T1000 (cell line): ENCODE measurements at places on chromosomes 2 and 18.

GRCh38 chr2:33256162-33256755 is 220.2 kb upstream of the RASGRP3 start:
- DNase-seq = no peak

DNA sequence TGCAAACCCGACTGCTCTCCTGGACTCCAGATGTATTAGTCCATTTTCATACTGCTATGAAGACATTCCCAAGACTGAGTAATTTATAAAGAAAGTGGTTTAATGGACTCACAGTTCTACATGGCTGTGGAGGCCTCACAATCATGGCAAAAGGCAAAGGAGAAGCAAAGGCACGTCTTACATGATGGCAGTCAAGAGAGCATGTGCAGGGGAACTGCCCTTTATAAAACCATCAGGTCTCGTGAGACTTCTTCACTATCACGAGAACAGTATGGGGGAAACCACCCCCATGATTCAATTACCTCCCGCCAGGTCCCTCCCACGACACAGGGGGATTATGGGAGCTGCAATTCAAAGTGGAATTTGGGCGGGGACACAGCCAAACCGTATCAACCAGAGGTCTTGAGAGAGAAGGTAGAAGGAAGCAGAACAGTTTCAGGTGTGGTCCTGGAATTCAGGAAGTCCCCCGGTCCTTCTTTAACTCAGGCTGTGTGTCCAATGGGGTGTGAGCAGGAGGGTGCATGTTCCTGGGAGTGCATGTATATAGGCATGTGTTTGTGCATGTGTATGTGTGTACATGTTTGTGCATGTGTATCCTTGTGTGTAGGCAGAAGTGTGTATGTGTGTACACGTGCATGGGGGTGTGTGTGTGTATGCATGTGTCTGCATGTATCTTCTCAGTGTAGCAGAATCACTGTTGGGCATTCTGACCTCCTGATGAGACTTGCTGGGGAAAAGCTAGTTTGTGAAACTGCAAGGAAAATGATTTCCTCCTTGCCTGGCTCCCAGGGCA is 46.2 kb downstream of the GREB1 start:
- DNase-seq = no peak

GRCh38 chr2:205644018-205644417 is 38.3 kb upstream of the NRP2 start:
- DNase-seq = no peak

GRCh38 chr18:58402247-58402646 is 226.6 kb downstream of the ALPK2 start:
- peak; percentile 14 for DNase-seq

DNA sequence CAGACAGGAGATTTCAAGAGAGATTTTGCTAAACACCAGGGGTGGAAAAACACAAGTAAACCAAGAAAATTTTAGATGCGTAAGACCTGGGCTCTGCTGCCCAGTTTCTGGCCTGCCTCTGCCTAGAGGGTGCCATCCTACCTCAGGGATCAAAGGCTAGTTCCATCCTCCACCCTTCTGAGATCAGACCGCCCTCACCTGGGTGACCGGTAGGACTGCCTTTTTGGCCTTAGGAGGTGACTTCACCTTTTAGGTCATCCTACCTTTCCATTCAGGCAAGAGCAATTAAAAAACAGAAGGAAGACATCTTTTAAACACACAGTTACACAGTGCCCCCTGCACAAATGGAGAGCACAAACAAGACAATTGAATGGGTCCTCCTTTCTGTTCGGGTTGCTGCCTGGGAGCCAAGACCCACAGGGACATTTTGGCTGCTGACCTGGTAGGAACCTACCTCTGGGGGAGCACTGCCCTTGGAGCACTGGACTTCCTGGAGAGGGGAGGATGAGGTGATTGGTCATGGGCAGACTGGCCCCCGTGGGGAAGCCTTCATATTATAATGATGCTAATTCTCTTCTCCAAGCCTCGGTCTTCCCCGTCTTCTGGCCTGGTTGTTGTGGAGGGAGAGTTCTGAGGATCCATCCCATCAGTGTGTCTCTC is 3.1 kb downstream of the PSD4 start:
- no peak for DNase-seq

DNA sequence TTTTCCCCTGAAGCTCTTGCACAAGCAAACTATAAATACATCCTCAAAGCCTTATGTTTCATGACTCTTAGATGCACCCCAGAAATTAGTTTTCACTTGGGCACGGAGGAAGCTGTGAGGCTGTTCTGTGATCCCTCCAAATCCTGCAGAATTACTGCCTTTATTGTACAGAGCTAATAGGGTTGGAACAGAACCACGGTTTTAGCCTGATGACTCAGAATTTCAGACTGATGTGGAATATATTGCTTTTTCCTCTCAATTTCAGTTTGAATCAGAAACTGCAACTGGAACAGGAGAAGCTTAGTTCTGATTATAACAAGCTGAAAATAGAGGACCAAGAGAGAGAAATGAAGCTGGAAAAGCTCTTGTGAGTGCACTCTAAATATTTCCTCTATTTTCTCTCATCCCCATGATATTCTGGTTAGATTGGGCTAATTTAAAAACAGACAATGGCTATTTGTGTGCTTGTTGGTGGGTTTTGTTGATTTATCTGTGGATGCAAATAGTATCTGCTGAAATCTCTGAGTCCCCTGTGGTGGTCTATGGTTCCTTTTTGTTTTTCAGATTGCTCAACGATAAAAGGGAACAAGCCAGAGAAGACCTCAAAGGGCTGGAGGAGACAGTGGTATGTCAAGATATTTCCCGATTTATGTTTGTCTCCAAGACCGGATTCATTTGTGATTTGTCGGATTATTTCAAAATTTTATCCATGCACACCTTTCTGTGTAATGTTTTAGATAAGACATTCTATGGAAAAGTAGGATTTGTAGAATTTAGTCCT is 38.2 kb upstream of the LYPD6B start:
- DNase-seq = no peak

DNA sequence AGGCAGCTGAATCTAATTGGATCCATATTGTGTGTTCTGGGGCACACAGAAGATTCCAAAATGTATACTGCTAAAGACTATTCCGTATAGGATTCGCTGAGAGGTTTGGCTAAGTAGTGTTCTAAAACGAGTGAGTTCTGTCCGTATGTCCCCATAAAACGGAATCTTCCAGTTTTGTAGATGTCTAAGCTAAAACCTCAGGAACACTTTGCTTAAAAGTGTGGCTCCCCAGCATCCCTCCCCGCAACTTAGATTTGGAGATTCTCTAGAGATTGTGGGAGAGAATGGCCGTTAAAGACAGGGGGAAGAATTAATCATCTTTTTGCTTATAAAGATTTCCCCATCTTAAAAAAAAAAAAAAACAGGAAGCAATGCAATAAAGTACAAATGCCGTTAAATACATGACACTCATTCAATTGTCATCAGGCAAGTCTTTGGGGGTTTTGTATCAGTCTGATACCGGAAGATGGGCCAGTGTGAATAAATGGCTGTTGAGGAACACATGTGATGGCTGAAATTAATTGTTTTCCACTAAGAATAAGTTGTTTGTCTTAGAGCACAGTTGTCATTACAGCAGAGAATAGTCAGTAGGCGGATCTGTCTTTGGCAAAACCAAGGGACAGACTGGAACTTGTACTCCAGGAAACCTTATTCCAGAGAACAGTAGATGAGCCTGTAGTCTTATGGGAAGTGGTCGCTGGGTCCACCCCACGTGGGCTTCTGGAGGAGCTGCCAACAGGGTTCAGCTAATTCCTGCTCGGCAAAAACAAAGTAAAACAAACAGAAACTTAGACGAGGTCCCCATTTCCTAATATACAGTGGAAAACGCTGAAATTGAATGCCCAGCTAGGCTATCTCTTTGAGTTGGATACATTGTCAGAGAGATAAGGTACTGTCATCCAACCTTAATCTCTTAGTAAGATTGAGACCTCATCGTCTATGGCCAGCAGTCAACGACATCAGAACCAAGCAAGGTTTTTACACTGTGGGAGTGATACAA is 1.7 kb downstream of the EMILIN2 start:
- no peak for DNase-seq

- no peak for DNase-seq
Measured at GRCh38 chr2:69575926-69576325, 67.6 kb downstream of the AAK1 start.

GRCh38 chr2:181198183-181198864 is 217.9 kb downstream of the UBE2E3 start:
- no peak for DNase-seq

DNA sequence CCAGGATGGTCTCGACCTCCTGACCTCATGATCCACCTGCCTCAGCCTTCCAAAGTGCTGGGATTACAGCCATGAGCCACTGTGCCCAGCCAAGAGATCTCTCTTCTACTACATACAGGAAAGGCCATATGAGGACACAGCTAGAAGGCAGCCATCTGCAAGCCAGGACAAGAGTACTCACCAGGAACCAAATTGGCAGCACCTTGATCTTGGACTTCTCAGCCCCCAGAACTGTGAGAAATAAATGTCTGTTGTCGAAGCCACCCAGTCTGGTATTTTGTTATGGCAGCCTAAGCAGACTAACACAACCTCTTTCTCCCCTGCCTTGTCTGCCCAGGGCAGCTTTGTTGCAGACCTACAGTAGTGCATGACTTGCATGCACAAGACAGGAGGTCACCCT is 211.3 kb upstream of the HAAO start:
- no peak for DNase-seq
